NCI-H748 treated with DMSO at 0.1 percent for 48 hours (cell line): ENCODE measurements at places on chromosomes 12 and 14.
A peak's percentile ranks its signal among the peaks of the same experiment; 100 is the strongest.

DNA sequence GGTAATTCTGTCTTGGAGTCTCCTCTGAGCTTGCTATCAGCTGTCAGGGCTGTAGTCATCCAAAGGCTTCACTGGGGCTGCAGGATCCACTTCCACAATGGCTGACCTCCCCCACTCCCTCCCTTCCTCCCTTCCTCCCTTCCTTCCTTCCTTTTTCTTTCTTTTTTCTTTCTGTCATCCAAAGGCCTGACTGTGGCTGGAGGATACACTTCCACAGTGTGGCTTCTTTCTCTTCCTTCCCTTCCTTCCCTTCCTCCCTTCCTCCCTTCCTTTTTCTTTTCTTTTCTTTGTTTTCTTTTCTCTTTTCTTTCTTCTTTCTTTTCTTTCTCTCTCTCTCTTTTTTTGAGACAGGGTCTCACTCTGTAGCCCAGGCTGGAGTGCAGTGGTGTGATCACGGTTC is 30.6 kb downstream of the ARF6 start:
- no peak for DNase-seq

DNA sequence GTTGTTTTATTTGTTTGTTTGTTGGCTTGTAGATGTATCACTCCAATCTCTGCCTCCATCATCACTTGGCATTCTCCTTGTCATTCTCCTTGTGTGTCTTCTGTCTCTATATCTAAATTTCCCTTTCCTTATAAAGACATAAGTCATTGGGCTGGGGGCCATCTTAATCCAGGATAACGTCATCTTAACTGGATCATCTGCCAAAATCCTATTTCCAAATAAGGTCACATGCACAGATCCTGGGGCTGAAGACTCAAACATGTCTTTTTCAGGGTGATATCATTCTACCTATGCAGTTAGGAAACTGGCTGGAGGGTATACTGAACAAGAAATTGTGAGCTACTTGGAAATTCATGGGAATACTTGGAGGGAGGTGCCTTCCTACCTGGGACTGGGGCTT is 8.7 kb upstream of the CCDC60 start:
- no peak for DNase-seq

DNA sequence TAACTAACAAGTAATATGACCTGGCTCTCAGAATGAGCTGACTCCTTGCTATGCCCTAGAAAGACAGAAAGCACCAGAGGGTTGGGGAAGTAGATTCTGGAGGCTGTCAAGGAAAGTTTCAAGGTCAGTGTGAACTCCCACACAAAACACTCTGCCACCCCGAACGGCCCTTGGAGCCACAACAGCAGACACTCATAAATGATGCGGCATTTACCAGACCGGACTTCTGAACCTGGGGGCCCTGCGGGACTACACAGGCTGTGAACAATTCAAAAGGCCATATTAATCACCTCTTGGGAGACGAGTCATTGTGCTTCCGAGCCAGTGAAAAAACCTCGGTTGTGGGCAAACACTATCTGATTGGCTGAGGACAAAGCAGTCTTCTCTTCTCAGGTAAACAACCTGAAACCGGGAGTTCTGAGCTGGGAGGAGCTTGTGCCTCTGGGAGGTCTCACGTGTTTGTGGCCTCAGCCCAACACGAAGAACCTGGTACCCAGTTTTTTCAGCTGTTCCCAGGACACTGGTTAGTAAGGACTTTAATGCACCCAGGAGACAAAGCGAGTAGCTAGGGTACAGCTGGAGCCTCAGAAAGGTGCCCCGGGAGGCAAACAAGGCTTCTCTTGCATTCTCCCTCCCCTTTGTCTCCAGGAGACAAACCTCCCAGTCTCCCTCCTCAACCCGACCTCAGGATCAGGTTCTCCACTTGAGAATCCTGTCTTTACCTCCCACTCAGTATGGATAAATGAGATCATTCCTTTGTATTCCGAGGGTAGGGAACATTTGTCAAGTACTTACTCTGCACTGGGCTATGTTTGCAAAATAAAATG is 35.3 kb downstream of the VWF start:
- peak; percentile 64 for DNase-seq

- DNase-seq: no peak
Measured at GRCh38 chr12:21354641-21355040, 18.1 kb upstream of the IAPP start.

- no peak for DNase-seq
Measured at GRCh38 chr12:31599053-31599452, 8.1 kb upstream of the DENND5B start.

DNA sequence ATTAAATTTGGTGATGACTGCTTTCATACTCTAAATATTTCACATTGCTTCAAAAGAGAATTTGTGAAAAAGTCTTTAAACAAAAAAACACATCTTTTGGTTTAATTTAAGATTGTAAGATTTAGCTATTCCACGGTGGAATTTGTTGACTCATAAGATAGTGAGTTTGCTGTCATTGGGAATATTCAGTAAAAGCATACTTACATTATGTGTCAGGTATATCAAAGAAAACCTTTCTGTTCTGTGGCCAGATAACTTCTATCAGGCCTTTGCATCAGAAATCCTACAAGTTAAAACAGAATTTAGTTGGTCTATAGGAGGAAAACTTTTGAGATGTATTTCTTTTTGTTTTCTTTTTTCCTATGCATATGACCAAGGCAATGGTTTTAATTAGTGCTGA is 148.8 kb upstream of the E2F7 start:
- no peak for DNase-seq

- peak; percentile 89 for DNase-seq
Measured at GRCh38 chr14:24857277-24857676, 192.7 kb downstream of the STXBP6 start.

- no peak for DNase-seq
Measured at GRCh38 chr12:116302166-116303058, 24.9 kb upstream of the MED13L start.

GRCh38 chr14:39984323-39984722 is 552.1 kb upstream of the FBXO33 start:
- no peak for DNase-seq

DNA sequence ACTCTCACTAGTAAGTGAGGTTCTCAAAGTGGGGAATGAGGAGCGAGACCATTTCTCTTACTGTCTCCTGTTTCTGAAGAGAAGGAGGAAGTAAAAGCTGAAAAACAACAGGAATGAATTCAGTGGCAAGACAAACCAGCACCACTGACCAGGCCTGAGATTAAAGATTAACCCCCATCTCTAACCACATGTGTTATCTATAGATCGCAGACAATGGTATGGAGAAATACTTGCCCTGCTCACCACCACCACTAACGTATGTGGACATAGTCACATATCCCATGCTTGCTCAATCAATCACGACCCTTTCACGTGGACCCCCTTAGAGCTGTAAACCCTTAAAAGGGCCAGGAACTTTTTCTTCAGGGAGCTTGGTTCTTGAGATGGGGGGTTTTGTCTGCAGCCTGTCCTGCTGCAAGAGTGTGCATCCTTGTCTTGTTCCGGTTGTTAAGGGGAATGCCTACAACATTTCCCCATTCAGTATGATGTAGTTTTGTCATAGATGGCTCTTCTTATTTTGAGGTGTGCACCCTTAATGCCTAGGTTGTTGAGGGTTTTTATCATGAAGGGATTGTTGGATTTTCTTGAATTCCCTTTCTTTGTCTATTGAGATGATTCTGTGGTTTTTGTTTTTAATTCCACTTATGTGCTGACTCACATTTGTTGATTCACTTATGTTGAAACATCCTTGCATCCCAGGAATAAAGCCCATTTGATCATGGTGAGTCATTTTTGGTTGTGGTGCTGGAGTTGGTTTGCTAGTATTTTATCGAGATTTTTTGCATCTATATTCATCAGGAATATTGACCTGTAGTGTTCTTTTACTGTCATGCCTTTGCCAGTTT is 698.8 kb upstream of the LMO3 start:
- no peak for DNase-seq

DNA sequence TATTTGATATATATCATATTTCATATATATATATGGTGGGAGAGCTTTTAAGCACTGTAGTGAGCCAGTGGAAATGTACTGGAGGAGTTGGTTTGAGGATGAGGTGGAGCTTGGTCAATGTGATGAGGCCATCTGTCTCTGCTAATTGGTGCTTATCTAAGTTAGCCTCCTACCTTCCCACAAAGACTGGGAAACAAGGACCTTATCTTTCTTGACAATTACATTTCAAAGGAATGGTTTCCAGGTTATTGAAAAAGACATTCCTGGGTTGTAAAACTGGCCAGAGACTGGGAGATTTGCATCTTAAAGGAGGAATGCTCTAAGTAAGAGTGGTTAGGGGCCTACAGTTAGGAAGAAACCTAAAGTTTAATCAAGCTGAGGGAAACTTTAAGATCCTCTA is 212.8 kb upstream of the SYT1 start:
- DNase-seq: no peak

DNA sequence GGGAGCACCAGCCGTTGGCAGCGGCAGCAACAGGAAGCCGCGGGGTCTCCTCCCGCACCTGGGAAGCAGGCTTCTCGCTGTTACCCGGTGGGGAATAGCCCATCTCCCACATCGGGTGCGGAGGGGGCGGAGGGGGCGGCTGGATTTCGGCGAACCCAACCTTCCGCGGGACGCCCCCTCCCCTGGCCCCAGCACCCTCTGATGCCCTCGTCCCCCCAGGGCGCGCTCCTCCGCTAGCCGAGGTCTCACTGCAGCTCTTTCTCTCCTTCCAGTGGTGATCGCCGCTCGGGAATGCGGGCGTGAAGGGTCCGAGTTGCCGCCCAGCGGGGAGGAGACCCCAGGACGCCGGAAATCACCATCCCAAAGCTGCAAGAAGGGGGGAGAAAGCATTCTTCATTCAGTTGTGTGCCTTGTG is 303 bp downstream of the SAMD4A start:
- no peak for DNase-seq

DNA sequence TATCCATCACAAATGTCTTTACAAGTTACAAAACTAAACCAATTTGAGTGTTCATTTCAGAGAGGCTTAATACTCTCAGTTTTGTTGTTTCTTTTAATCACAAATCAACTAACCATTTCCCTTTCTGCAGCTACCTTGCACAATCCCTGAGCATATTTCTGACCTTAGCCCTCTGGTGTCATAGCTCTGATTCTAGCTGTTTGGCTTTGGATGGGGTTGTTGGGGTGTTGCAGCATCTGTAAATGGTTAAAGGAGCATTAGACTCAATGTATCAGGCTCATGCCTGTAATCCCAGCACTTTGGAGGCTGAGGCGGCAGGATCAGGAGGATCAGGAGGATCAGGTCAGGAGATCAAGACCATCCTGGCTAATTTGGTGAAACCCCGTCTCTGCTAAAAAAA is 461.4 kb downstream of the NRXN3 start:
- DNase-seq: no peak

GRCh38 chr12:54337854-54338650 is 13.1 kb downstream of the COPZ1 start:
- no peak for DNase-seq

- no peak for DNase-seq
Measured at GRCh38 chr12:88413646-88414045, 166.6 kb downstream of the KITLG start.

GRCh38 chr14:74547331-74547927 is 53.9 kb downstream of the ISCA2 start:
- DNase-seq: no peak

- no peak for DNase-seq
Measured at GRCh38 chr12:12870465-12870864, 20.9 kb upstream of the GPRC5A start.

GRCh38 chr12:115149279-115149678 is 465.3 kb upstream of the TBX3 start:
- no peak for DNase-seq

DNA sequence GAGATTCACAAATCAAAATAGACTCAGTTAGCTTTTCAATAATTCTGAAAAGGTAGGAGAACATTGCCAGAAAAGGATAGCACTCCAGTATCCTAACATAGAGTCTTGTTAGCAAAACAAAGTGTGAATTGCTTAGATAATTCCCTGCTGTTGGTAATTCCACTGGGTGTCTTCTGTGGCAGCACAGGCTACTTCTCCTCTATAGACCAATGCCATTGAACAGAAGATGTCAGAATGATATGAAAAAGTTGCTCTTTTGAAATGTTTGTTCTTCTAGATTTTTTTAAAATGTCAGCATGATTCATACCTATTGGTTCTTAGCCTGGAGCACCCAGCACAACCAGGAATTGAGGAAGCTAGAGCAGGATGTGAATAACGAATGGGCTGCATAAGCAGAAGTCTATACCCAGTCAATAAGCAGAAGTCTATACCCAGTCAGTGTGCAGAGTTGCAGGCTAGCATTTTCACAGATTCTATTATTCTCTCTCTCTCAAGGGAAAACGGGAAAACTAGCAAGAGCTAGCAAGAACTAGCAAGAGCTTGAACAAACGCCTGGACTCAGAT is 112.8 kb downstream of the SYT1 start:
- no peak for DNase-seq

DNA sequence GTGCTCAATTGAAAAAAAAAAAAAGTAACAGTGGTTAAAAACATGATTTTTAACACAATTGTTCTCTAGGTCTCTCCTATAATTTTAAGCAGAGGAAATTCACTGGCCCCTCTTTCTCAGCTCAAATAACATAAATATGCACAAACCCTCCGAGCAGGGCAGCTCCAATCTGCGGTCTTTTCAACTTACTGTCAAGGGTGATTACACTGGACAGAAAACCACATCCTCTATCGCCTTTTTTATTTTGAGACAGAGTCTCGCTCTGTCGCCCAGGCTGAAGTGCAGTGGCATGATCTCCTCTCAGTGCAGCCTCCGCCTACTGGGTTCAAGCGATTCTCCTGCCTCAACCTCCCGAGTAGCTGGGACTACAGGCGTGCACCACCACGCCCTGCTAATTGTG is 16.5 kb upstream of the GABARAPL1 start:
- DNase-seq: no peak
